Activated CD4-positive, alpha-beta T cell treated with anti-CD3 and anti-CD28 coated beads, Interleukin-2, Interleukin-4, amounts not matched to agents 100 ng/mL and 50 ng/mL, durations not matched to agents 16 hours and 8 hours (primary cell): ENCODE measurements at places on chromosomes 1 and 21.

DNA sequence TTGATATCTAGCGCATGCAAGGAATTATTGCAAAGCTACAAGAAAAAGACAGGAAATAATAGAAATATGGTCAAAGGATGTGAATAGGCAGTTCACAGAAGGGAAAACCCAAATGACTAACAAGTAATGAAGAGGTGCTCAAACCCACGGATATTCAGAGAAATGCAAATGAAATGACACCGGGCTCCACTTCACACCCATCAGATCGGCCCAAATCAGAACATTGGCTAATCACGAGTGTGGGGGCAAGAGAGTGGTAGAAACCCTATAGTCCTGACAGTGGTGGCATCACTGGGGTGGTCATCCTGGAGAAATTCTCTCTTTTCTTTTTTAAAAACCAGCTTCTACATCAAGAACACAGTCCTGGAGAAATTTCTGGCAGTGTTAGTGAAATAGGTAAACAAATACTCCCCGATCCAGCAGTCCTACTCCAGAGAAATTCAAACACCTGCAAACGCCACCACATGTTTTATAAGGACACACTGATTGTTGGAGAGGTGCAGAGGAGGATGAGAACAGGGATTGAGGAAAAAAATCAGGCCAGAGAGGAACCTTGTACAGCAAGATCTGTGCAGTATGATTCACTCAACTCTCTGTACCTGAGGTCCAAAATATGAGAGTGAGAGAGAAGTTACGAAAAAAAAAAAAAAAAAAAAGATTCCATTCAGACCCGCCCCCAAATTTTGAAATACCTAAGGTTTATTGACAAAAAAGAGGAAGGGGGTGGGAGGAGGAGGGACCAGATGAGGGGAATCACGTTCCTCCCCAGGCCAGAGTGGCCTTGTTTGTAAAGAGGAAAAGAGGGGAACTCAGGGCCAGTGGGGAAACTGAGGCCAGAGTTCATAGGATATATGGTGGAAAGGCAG is 9.2 kb upstream of the TNFRSF1B start:
- DNase-seq = peak; percentile 82

- DNase-seq = no peak
Observed at GRCh38 chr1:14010476-14010875, 310.5 kb downstream of the PRDM2 start.

GRCh38 chr1:234595899-234596298 is 14.1 kb downstream of the IRF2BP2 start:
- DNase-seq = no peak

GRCh38 chr1:243471026-243471685 is 215.3 kb downstream of the SDCCAG8 start:
- DNase-seq = no peak

DNA sequence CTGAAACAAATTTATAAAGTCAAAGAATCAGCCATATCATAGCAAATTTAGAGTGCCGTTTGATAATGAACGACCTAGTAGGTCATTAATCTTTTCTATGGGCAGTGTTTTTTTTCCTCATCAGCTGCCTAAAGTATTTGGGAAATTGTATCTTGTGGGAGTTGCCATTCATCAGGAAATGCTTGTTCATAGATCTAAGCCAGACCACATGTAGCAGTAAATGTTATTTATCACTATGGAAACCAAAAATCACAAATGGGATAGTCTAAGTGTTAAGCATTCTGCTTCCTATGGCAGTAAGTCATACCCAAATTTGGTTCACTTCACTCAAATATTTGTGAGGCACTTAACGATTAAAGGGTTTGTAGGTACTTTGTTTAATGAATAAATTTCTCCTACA is 52.9 kb downstream of the LRRC8D start:
- no peak for DNase-seq
